ENCODE measurements at places on chromosomes 3 and 15.

GRCh38 chr3:37324850-37325321, 150.5 kb upstream of the LRRFIP2 start:
- ATAC-seq: no peak

DNA sequence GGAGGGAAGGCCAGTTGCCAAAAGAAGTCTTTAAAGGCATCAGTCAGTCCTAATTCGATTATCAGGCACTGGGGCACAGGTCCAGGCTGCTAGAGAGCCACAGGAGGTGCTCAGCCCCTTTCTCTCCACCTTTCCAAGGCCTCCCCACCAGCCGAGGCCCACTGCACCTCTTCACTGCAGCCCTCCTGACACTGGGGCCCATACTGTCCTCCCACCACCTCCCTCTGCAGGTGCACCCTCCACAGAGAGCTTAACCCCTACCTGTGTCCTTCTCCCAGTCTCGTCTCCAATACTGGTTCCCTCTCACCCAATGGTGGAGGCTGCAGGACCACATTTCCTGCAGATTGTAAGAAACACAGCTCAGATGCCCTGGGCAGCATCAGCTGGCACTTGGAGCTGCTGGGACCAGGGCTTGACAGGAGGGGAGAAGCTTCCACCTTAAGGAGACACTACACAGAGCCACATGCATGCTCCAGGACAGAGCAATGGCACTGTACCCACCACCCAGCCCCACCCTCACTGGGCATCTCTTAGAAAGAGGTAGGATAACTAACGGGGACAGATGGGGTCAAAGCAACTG, 81.6 kb upstream of the PRR20G start:
- ATAC-seq: no peak

- ATAC-seq: no peak
These were observed at the start of gene TMC3 for GRCh38 chr15:81373775-81374395. TMC3 (minus strand) TSS chr15:81374213; CDS start chr15:81374077, 136 bp downstream.

DNA sequence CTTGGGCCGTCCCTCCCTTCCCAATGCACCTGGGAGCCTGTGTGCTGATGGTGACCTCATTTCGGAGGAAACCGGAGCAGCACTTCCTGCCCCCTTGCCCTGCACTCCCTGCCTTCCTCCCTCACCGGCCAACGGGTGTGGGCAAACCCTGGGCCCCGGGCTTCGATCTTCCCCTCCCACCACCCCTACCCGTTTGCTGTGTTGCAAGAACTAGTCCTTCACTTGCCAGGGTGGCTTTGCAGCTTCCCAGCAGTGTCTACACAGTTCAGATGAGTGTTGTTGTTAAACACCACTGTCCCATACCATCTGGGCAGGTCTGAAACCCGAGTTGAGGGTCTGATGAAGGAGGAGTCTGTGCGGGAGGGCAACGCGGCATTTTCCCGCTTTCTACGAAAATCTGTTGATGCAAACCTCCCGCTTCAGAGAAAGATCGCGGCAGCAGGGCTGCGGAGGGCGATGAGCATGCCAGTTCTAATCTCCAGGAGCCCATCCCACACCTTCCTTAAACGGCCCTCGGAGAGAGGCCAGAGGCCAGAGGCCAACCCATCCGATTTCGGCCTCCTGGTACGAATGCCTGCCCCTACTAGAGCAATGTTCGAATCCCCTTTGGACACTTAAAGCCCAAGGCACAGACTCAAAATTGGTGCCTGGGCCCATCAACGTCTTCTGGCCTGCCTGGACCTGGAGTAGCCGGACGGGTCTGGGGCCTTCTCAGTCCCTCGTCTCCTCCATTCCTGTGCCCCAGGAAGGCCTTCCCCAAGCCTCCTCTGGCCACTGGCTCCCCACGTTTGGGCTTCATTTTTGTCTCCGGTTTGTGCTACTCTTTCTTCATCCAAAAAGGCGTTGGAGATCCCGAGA, 35.7 kb upstream of the POLG start:
- no peak for ATAC-seq
